ENCODE measurements at places on chromosomes 1 and 21.

- no peak for DNase-seq
Observed at GRCh38 chr1:227559499-227559898, 3.9 kb upstream of the ZNF678 start.

GRCh38 chr1:18088077-18088594, 19.5 kb upstream of the IGSF21 start:
- DNase-seq = no peak

DNA sequence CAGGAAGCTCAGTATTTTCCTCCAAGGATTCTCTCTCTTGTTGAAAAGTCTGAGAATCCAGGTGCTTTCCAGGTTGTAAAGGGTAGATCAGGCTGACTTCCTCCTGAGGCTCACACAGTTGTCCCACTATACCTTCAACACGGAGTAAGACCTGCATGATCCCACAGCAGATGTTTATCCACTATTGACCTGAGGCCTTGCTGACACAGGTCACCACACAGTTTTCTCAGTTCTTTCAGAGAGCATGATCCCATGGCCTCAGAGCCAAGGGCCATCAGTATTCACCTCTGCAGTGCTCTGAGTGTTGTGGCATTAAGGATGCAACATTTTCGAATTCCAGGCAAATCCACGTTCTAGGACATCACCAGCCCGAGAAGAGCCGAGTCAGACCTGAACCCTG, 60.5 kb upstream of the ABCD3 start:
- DNase-seq = no peak

- no peak for DNase-seq
Observed at GRCh38 chr1:184624626-184625025, 130.0 kb downstream of the EDEM3 start.

GRCh38 chr21:25490742-25491141, 116.5 kb downstream of the MRPL39 start:
- DNase-seq = no peak

All from urothelium cell line (cell line).